ENCODE measurements at places on chromosomes 5 and 9.

GRCh38 chr5:150114102-150114641 lies 27.8 kb upstream of the CSF1R start:
- no peak for DNase-seq

DNA sequence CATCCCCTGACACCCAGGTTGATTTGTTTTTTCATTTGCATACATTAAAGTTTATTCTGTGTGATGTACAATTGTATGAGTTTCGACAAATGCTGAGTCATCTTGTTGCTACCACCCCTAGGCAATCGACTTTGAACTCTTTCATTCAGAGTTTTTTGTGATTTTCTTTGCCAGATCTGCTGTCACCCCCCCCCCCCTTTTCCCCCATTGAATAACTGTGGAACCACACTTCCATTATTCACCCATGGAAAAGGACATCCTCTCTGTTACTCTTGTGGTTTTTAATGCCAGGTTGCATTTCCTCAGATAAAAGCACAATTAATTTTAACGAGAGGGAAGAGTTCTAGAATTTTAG lies 13.7 kb upstream of the FAM120AOS start:
- no peak for DNase-seq

DNA sequence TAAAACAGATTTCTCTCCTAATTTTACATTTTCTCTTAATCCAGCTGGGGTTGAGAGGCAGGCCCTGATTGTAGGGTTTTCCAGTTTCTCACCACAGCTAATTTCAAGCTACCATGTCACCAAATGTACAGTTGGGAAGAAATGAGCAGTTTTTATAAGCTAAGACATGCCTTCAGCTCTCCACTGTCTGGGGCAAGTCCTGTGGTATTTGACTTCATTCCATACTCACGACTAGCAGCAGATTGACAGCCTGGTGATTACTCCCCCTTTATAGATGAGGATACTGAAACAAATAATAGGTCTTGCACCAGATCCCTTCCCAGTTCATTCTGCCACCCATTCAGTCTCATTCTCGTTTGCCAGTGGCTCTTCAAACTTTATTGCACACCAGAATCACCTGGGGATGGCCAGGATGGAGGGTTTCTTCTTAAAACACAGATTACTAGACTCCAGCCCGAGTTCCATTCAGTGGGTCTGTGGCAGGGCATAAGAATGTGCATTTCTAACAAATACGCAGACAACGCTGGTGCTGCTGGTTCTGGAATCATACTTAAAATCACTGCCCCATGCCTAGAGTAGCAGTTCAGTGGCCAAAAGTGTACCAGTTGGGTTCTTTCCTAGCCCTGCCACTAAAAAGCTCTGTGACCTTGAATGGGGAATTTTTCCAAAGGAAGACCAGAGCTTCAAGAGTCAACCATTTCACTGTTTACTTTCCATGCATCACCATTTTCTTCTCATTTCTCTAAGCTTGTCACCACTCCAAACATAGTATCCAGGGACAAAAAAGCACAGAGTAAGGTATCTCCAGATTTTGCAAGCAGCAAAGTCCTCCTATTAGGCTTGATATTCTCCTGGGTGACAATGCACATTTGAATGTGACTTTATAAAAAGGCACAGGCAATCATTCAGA lies 64.3 kb downstream of the CSNK1A1 start:
- DNase-seq = no peak

- no peak for DNase-seq
These were observed 83.7 kb upstream of the IRX1 start for GRCh38 chr5:3511934-3512333.

GRCh38 chr9:114289571-114290481 lies 33.1 kb upstream of the ORM1 start:
- no peak for DNase-seq

DNA sequence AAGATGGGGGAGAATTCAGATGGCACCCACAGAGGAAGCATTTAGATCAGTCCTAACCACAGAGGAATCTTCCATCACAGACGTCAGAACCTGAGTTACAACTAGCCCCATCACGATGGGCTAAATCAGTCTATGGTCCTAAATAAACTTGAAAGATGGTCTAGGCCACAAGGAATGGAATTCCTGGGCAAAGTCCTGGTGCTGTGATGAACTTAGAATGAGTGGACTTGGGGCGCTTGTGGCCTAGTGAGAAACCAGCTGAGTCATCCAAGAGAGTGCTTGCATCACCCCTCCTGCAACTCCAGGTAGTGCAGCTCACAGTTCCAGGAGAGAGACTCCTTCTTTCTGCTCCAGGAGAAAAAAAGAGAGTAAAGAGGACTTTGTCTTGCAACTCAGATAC lies 722.9 kb upstream of the RGMB start:
- DNase-seq = no peak

DNA sequence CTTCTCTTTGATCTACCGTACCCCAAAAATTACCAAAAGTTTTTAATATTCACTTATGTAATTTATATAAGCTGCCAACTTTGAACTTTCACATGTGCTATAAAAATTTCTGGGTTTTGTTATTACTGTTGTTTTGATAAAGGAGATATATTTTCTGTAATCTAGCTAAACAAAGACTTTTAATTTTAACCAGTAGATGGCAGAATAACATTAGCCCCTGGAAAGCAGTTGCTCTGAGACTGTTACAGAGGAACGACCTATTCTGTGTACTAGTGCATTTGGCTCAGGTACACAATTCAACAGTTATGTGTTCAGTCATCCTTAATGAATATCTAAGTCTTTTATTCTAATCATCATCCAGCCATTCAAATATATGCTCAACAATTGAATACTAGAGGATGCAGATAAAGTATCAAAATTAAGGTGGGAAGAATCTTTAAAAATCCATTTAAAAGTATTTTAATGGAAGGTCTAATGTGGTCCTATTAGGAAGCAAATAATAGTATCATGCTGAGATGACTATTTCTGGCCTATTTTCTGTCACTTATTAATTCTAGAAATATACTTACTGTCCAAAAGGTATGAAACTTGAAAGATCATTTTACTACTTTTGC lies 8.6 kb downstream of the KLHL9 start:
- no peak for DNase-seq

GRCh38 chr9:90881648-90882047 lies 80.0 kb downstream of the SYK start:
- no peak for DNase-seq

GRCh38 chr9:122109035-122109813 lies 16.1 kb upstream of the TTLL11 start:
- DNase-seq = no peak

DNA sequence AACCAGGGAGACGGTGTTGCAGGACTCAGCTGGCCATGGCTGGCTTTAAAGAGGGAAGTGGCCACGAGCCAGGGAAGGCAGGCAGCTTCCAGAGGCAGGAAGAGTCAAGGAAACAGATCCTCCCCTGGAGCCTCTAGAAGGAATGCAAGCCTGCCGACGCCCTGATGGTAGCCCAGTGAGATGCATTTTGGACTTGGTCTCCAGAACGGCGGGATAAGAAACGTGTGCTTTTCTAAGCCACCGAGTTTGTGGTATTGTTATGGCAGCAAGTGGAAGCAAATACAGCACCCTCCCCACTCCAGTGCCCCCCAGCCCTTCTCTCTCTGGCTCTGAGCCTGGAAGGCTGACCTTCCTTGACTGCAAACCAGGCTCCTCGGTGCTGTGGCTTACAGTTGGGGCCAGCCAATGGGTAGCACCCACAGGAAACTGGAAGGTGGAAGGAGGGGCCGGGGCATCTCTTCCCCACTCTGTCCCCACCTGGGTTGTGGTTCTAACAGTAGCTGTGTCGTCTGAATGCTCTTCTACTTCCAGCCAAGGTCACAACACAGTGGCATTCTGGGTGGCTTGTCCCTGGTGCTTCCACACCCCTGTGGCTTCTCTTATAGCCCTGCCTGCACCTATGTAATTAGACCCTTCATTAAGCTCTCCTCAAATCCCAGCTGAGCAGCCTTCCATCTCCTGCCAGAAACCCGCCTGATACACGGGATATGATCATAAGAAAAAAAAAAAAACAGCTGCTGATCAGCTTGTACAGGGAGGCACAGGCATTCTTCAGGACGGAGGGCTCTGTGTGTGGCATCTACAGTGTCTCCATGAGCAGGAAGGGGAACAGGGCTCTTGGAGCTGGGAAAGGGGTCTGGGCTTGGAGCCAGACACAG lies 29.9 kb upstream of the UNC5A start:
- DNase-seq = no peak

GRCh38 chr5:162325143-162325727 lies 257.7 kb downstream of the GABRG2 start:
- no peak for DNase-seq

DNA sequence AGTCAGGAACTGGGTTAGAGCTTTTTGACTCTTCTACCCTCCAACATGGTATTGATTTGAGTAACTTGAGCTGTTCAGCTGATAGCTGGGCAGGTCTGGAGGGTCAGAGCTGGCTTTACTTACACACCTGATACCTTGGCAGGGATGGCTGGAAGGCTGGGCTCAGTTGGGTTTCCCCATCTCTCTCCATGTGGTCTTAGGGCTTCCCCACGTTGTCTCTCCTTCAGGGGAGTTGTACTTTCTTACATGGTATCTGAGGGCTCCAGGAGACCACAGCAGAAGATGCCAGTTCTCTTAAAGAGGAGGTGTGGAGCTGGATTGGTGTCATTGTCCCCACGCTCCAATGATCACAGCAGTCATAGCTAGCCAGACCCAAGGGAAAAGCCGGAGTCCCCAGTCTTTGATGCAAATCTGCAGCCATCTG lies 25.6 kb downstream of the ISOC1 start:
- DNase-seq = no peak

GRCh38 chr9:94084314-94084713 lies at the start of gene PTPDC1:
TSS of gene PTPDC1 (plus strand) at chr9:94084464. CDS start at chr9:94084531, 67 bp downstream.
- DNase-seq = no peak

- no peak for DNase-seq
These were observed at the start of gene ADAMTSL1 for GRCh38 chr9:18473652-18474279. TSS of gene ADAMTSL1 (plus strand) at chr9:18474153. CDS start at chr9:18474233, 80 bp downstream.

DNA sequence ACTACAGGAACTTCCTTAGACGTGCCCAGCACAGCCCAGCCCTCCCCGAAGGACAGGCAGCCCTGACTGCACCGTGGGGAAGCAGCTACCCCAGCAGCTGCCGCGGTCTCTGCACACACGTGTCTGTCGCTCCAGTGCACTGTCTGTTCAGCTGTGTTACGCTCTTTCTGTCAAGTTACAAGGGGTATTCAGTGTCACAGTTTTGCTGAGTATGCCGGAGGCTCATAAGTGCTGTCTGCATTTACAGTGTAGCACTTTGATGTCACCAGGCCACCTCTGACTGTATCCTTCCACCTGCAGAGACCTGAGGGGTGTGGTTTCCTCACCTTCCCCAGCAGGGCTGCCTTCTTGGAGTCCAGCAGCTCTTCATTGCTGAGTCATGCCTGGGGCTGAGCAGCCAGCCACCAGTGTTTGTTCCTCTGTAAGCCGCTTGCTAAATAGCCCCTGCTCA lies 126.8 kb downstream of the EHMT1 start:
- no peak for DNase-seq

- DNase-seq = no peak
These were observed 2.9 kb downstream of the HTR1A start for GRCh38 chr5:63959177-63959982.

GRCh38 chr5:33010846-33011245 lies 299.7 kb downstream of the NPR3 start:
- DNase-seq = no peak

- no peak for DNase-seq
These were observed 61.9 kb upstream of the MEGF10 start for GRCh38 chr5:127228540-127229184.

GRCh38 chr5:9898319-9898718 lies 268.2 kb upstream of the TAS2R1 start:
- DNase-seq = no peak

- no peak for DNase-seq
These were observed 8.6 kb downstream of the PDCD1LG2 start for GRCh38 chr9:5518937-5519319.

DNA sequence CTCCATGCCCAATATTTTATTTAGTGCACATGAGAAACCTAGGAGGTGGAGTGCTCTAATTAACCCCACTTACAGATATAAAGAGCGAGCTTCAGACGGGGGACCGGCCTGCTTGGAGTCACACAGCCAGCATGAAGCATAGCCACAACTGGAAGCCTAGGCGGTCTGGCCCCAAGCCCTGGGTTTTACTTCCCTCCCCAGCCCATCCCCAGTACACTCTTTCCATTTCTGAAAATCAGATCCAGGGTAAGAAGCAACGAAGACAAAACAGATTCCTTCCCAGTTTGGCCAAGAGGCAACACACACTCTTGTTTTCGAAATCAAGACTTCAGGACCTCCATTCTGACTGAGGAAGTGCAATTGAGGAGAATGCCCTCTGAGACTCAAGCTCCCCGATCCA lies 27.1 kb downstream of the KCNMB1 start:
- no peak for DNase-seq

- no peak for DNase-seq
These were observed 5.4 kb upstream of the HMHB1 start for GRCh38 chr5:143806579-143806978.

DNA sequence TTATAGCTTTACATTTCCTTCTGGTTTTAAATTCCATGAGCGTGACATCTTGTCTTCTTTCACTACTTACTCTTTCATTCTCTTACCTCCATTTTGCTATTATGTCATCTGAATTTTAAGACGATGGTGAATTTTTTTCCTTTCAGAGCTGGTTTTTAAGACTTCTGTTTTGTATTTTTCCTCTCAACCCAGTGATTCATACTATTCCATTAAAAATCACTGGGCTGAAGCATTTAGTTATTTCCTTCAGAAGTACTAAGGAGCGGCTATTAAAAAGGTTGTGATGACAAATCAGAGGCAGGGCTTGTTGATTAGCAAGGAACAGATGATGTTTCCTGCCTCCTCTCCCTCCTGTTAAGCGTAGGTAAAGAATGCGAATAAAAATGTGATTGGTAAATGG lies 16.5 kb downstream of the AGXT2 start:
- no peak for DNase-seq

DNA sequence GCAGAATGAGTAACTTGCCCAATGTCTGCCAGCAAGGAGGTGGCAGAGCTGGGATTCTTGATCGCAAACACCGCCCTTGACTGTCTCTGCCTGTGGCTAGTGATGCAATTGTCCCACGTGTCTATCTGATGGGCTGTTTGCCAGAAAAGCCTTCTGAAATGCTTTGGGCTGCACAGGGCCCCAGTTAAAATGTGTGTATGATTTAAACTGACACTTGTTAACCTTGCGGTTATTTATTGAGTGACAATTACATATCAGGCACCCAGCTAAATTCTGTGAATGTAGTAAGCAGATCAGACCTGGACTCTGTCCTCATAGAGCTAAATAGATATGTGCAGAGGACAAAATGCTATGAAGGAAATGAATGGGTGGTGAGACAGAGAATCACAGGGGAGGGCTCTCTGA lies 11.6 kb upstream of the IL12B start:
- peak; percentile 44 for DNase-seq

GRCh38 chr5:14212838-14213237 lies 69.7 kb downstream of the TRIO start:
- DNase-seq = no peak

- DNase-seq = no peak
These were observed 16.8 kb downstream of the ABCA1 start for GRCh38 chr9:104911032-104911607.

DNA sequence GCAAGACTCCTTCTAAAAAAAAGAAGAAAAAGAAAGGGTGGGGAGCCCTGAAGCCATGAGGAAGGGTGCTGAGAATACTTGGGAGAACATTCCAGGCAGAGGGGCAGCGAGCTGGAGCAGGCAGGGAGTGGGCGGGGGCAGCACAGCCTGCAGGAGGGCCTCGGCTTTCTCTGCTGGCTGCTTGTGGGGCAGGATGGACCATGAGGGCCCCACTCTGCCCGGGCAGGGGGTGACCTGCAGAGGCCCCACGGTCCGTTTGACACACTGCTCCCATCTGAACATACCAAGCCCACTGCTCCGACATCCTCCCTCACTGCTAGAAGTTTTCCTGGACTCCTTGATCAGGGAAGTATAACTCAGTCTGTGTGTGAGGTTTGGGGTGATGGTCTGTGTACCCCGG lies 11.7 kb upstream of the NUP214 start:
- no peak for DNase-seq

Data from activated T-cell treated with anti-CD3 and anti-CD28 coated beads for 24 hours (primary cell).